ENCODE measurements at places on chromosomes 11 and 22.

GRCh38 chr11:61863548-61864081, 27.7 kb downstream of the FADS3 start:
- DNase-seq = no peak

DNA sequence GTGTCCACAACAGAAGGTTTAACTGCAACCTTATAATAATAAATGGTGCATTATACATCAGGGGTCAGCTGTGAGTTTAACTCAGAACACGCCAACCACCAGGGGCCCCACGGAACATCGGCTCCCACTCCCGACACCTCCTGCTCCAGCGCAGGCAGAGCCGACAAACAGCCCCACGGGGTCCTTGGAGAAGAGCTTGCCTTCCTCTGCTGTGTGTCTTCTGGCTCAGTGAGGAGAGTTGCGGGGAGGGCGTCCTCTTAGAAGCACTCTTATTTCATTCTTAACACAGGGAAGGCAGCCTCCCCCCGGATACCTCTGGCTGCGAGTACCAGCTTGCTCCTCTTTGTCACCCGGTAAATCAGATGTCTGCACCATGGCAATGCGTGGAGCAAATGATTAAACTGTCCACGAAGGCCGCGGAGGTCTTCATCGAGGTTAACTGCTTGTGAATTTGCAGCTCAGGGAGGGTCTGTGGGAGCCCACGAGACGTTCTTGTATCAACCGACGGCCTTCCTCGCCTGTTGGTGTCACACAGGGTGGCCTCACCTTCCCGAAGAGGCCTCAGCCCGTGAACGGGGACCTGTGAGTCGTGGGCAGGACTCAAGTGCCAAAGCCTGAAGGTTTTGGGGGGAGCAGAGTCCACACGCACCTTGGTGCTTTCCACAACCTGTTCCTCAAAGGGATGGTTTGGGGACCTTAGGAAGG, 464.0 kb downstream of the BRD1 start:
- no peak for DNase-seq

- peak; percentile 37 for DNase-seq
These were observed 45.2 kb downstream of the CTSC start for GRCh38 chr11:88292171-88292843.

DNA sequence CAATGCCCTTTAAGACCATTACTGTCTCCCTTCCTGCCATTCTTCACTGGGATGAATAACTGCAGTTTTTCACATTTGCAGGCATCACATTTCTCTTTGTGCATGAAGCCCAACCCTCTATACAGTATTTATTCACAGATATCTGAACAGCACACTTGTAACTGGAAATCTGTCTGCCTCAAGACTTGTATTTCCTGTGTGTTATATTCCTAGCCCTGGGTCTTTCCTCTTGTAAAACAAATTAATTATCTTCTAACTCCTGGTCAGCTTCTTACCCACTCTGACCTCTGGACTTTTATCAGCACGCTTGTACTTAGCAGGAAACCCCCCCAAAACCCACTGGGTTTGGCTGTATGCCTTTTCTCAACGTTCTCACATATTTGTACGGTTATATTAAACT, 2.0 kb downstream of the CSRP3 start:
- peak; percentile 29 for DNase-seq

- DNase-seq = no peak
These were observed 423.3 kb upstream of the CCDC90B start for GRCh38 chr11:83709434-83709833.

- DNase-seq = no peak
These were observed 4.5 kb downstream of the GAL start for GRCh38 chr11:68688881-68689280.
